ENCODE measurements at places on chromosomes 6 and 20. TPM values are rescaled to one million over a fixed set of nuclear protein-coding genes. Genes with fewer than 3 reads are reported as not detected.

- H3K27me3 ChIP-seq = no peaks in the 10 kb centered on the region
- no peak for DNase-seq
- H3K4me3 ChIP-seq = no peak overlapping the region
- H3K27ac ChIP-seq = no peak overlapping the region
Measured at GRCh38 chr6:99495466-99495865, 19.8 kb downstream of the USP45 start.

DNA sequence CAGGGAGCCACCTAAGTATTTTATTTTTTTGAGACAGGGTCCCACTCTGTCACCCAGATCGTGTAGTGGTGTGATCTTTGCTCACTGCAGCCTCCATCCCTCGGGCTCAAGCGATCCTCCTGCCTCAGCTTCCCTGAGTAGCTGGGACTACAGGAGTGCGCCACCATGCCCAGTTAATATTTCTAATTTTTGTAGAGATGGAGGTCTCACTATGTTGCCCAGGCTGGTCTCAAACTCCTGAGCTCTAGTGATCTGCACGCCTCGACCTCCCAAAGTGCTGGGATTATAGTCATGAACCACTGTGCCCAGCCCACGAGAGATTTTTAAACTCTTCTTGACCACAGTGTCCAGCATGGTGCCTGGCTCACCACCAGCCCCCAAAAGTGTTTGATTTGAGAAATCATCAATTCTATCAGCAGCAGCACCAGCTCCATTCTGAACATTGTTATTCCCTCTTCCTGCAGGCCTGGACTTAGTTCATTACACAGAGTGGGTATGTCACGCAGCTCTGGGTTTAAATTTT, 2.3 kb upstream of the TGM2 start:
- DNase-seq = no peak
- no peaks in the 10 kb centered on the region for H3K27me3 ChIP-seq
- peak overlapping the region; percentile 96 for H3K27ac ChIP-seq

PPP2R5D gene
- 51.0 TPM for total RNA-seq

PAK5 gene
- total RNA-seq = not detected

BCAS1 gene
- total RNA-seq = not detected

Data from endothelial cell of umbilical vein (primary cell).